T-cell (primary cell): ENCODE measurements at places on chromosomes 16 and 17. TPM values are rescaled to one million over a fixed set of nuclear protein-coding genes. Genes with fewer than 3 reads are reported as not detected.

CHD3 gene
- 309 TPM for total RNA-seq

AARSD1 gene
- total RNA-seq = 60.0 TPM

APOBR gene
- 6.4 TPM for total RNA-seq

DNA sequence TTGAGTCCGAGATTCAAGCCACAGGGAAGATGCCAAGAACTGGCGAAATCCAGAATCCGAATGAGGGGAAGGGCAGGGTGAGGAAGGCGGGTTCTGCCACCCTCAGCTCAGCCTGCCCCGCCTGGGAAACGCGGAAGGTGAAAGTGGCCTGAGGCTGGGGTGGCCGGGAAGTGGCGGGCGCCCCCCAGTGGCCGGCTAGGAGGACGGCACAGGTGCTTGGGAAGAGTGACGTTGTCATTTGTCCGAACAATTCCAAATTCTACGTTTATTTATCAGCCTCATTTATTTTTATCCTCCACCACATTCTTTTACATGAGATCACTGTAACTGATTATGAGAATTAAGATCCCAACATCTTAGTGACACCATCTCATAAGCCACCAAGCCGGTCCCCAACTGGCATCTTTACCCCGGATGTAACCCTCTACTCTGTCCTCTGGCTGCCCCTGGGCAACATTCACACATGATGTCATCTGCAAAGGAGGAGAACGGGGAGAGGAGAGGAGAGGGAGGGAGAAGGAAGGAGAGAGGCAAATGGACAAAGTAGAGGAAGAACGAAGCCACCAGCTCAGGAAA, 21.3 kb downstream of the SRCIN1 start:
- no peak overlapping the region for H3K27ac ChIP-seq
- H3K4me3 ChIP-seq = no peak overlapping the region
- peaks cover under 1% of the 10 kb centered on the region for H3K27me3 ChIP-seq
- peaks cover 11% of the 10 kb centered on the region for H3K4me1 ChIP-seq

- peak; percentile 97 for DNase-seq
- H3K27me3 ChIP-seq = no peaks in the 10 kb centered on the region
- H3K4me3 ChIP-seq = peak within 1 kb of the TSS; percentile 70
- H3K27ac ChIP-seq = peak within 1 kb of the TSS; percentile 68
These were observed at the start of gene MSRB1 for GRCh38 chr16:1942810-1943726. TSS of gene MSRB1 (minus strand) at chr16:1943199. CDS start at chr16:1943156, 43 bp downstream.

DNA sequence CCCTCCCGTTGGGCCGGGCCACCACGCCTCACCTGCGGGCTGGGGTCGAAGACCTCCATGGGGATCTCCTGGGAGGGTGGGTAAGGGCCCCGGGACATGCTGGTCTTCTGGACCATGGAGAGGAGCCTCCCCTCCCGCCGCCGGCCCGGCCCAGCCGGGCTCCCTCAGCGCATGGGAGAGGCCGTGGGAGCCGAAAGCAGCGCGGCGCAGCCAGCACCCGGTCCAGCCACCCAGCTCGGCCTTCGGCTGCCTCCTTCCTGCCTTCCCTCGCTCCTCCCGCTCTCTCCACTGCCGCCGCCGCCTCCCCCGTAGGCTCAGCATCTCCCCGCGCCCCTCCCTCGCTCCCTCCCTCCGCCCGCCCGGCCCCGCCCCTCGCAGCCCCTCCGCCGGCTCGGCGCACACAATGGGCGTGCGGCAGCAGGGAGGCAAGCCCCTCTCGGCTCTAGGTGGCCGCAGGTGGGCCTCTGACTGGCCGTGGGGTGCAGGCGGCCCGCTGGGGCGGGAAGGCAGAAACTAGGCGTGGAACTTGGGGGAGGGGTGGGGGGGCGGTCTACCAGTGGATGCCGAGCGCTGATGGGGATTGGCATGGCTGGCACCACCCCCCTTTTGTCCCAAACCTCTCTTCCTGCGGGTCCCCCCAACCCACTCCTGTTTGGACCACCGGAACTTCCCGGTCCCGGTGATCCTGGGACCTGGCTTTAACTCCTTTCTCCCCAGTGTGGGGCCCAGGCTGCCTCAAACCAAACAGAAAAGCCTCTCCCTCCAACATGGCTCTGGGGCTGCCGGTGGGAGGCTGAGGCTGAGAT, at the start of gene CACNB1:
Gene CACNB1, minus strand, starts transcription at position 290 of the 806 bp plus-strand sequence. Its CDS starts 174 bp downstream, at position 116.
- no peaks in the 10 kb centered on the region for H3K27me3 ChIP-seq
- no peaks in the 10 kb centered on the region for H3K36me3 ChIP-seq
- peak within 1 kb of the TSS; percentile 83 for H3K4me3 ChIP-seq
- peak within 1 kb of the TSS; percentile 54 for H3K27ac ChIP-seq
- DNase-seq = peak; percentile 40

DNA sequence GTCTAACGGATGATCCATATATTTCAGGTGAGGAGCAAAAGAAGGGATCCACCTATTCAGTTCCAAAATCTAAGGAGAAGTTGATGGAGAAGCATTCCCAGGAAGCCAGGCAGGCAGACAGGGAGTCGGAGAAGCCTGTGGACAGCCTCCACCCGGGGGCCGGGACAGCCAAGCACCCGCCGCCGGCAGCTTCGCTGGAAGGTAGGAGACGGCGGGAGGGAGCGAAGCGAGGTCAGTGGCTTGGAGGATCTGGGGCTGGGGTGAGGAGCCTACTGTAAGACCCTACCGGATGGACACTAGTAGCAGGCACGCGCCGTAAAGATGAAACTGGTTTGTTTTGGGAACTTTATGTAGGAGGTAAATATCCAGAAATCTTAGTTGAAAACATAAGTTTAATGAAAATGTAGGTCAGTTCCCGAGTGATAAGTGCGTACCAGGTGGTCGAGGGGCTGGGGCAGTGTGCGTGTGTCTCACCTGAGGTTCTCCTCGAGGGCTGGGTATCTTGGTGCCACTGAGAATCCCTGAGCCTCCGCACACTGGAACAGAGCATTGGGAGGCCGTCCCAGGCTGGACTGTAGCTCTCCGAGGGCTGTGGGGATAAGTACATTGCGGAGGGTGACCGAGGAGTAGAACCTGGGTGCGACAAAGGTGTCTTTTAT, 714 bp downstream of the SPATA33 start:
- peak overlapping the region; percentile 11 for H3K27ac ChIP-seq
- peaks cover 2% of the 10 kb centered on the region for H3K36me3 ChIP-seq
- DNase-seq = no peak
- no peaks in the 10 kb centered on the region for H3K27me3 ChIP-seq
- peaks cover 45% of the 10 kb centered on the region for H3K4me1 ChIP-seq

DNA sequence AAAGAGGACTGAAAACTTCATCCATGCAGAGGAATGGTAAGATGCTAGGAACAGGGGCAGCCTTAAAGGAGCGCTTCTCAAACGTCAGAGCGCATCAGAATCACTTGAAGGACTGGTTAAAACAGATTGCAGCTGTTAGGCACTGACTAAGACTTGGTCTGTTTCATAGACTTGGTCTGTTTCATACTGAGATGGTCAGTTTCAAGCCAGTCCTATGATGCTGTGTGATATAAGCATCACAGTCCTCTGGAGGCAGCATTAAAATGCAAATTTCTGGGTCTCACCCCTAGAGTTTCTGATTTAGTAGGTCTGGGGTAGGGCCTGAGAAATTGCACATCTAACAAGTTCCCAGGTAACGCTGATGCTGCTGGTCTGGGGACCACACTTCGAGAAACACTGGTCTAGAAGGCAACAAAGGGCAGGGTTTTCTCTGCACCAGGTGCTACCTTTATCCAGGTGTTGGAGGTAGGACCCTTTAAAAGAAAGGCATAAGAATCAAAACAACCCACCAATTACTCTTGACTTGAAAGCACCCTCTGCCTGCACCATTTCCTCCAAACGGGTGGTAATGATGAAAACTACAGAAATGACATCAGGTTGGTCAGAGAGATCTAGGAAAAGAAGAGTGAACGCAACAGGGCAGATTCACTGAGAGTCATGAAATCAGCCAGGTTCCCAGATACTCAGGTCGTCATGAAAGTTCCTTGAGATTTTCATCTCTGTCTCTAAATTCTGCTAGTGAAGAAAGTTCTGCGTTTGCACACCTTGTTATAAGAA, 95.0 kb upstream of the RCVRN start:
- no peak overlapping the region for H3K4me3 ChIP-seq
- no peak for DNase-seq
- H3K36me3 ChIP-seq = no peaks in the 10 kb centered on the region
- H3K4me1 ChIP-seq = no peaks in the 10 kb centered on the region
- H3K27me3 ChIP-seq = no peaks in the 10 kb centered on the region
- no peak overlapping the region for H3K27ac ChIP-seq

- no peaks in the 10 kb centered on the region for H3K4me1 ChIP-seq
- no peak overlapping the region for H3K4me3 ChIP-seq
- H3K27ac ChIP-seq = no peak overlapping the region
- H3K27me3 ChIP-seq = no peaks in the 10 kb centered on the region
These were observed 126.9 kb downstream of the KATNIP start for GRCh38 chr16:27676839-27677238.

ZNF232 gene
- total RNA-seq = 17.0 TPM

DNA sequence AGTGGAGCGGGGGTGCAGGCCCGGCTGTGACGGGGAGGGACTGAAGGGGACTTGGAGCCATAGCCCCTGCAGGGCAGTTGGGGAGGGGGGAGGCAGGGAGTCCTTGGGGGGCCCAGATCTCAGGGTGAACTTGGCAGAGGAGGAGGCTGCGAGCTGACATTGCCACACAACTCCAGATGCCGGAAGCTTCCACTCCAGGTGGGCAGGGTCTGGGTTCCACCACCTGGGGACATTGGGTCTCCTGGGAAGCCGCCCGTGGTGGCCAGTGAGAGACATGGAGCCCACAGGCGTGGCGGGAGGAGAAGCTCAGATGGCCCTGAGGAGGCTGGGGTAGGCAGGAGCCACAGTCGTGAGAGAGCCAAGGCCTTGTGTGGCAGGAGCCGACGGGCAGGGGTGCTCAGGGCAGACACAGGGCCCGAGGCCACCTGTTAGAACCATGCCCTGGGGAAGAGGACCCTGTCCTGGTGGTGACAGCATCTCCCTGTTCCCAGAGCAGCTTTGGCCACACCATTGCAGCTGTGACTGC, 18.2 kb upstream of the GAA start:
- no peaks in the 10 kb centered on the region for H3K36me3 ChIP-seq
- H3K27ac ChIP-seq = no peak overlapping the region
- H3K27me3 ChIP-seq = no peaks in the 10 kb centered on the region
- no peaks in the 10 kb centered on the region for H3K4me1 ChIP-seq
- H3K4me3 ChIP-seq = no peak overlapping the region

DNA sequence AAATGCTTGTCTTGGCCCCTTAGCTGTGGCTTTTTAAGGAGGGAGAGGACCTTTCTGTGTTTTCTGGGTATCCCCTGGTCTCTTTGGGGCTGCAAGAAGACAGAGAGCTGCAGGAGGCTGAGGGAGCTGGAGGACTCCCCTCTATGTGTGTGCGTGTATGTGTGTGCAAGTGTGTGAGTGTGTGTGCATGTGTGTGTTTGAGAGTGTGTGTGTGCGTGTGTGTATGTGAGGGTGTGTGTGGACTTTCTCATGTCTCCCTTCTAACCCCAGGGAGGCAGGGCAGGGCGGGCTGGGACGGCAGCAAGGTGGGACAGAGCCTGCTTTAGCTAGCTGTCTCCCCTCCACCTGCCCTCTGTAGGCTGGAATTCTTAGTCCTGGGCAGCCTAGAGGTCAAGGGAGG, 1.9 kb downstream of the PRSS54 start:
- no peak for DNase-seq
- no peaks in the 10 kb centered on the region for H3K4me1 ChIP-seq
- no peaks in the 10 kb centered on the region for H3K27me3 ChIP-seq
- H3K27ac ChIP-seq = no peak overlapping the region
- no peak overlapping the region for H3K4me3 ChIP-seq

IL21R gene
- 38.2 TPM for total RNA-seq

DNA sequence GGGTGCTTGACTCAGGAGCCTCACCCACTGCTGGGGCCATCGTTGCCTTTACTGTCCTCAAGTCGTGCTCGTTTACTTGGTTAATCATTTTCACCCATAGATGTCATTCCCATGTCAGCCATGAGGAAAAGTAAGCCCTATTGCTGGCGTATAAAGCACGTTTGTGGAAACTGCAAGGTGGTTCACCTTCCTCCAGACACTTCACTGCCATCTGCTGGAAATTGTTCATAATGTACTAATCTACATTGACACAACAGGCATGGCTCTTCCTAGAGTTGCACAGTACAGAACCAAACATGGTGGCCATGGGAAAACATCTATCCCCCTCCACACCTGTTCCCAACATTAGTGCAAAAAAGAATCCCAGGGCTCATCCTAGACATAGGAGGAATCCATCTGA, 116.6 kb downstream of the ZNF18 start:
- H3K4me3 ChIP-seq = no peak overlapping the region
- no peaks in the 10 kb centered on the region for H3K27me3 ChIP-seq
- H3K27ac ChIP-seq = no peak overlapping the region
- no peaks in the 10 kb centered on the region for H3K36me3 ChIP-seq
- no peaks in the 10 kb centered on the region for H3K4me1 ChIP-seq
